ENCODE measurements at places on chromosomes 13 and 19.

- no peak for DNase-seq
Measured at GRCh38 chr13:98364647-98365046, 187.6 kb upstream of the RNF113B start.

DNA sequence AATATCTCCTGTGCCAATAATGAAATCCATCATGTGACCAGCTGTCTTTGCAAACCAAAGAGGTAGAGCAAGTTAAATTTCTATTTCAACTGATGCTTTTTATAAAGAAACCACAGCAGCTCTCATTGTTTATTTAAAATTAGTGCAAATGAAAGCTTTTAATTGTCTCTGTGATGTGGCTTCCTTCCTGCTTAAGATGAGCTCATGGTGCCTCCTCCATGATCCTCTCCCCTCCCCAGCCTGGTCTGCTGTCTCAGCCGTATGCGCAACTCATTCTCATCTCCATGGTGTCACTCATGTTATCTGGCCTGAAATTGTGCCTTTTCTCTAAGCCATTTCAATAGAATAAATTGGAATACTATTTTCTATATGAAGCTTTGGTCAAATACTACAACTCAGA, 270.6 kb downstream of the FGF14 start:
- DNase-seq = no peak

DNA sequence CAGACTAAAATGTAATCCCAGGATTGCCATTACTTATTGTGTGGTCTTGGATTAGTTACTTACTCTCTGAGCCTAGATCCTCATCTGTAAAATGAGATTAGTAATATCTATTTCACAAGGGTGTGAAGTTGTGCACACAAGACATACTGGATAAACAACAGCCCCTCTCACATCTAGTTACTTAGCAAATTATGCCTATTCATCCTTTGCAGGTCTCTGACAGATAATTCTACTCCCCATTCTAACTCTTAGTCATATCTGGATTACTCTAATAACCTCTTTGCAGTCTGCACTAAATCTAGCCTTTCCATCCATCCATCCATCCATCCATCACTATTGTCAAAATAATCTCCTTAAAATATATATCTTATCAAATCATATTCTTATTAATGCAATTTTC, 12.4 kb downstream of the MTRF1 start:
- no peak for DNase-seq

DNA sequence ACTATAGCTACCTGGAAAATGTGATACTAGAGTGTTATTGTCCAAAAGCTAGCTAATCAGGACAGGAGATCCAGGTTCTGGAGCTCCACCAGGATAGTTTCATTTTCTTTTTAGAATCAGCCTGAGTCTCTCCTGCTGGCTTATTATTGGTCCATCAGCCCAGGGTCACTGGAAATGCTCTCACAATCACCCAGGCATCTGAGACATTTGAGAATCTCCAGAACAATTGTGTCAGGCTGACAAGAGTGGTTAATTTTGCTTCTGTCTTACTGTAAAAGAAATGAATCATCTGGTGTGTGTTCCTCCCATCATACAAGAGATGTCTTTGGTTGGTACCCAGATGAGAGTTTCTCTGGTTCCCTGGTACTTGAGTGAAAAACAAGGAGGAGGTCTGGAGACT, 43.6 kb upstream of the ZNF681 start:
- no peak for DNase-seq

DNA sequence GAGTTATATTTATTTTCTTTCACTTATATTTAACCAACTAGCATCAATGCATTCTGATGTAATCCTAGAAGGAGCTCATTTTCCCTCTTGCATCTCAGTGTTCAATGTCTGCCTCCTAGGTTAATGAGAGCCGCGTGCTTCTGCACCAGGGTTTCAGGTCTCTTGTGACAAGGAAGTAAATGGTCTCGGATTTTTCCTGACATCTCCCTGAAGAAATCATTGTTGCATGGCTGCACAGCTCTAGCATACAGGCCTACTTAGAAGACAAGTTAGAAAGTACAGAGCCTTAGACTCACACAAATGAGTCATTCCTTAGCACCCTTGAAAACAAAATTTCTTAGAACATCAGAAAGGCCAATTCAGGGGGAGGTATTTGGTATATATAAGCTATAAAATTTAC, 57.2 kb upstream of the KLF12 start:
- DNase-seq = no peak

DNA sequence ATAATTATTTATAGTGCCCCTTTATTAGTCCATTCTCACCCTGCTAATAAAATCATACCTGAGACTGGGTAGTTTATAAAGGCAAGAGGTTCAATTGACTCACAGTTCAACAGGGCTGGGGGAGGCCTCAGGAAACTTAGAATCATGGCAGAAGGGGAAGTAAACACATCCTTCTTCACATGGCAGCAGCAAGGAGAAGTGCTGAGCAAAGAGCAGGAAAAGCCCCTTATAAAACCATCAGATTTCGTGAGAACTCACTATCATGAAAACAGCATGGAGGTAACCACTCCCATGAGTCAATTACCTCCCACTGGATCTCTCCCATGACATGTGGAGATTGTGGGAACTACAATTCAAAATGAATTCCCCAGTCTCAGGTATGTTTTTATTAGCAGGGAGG, 89.9 kb upstream of the STARD13 start:
- no peak for DNase-seq

DNA sequence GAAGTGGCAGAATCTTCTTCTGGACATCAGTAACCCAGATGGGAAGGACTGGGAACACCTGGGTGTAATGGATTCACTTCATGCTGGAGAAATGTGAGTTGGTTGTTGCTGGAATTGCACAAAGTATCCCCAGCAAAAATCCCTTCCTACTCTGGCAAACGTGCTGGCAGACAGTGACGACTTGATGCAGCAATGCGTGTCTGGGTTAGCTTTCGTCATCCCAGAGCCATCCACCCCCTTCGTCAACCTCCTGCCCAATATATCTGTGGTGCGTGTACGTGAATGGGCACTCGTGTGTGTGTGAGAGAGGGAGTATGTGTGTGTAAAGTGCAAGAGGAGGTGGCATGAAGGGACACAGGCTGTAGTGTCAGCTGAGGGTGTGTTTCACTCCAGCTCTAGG, 70.9 kb downstream of the TM9SF2 start:
- no peak for DNase-seq

- DNase-seq = no peak
Measured at GRCh38 chr13:105702441-105702840, 833.0 kb downstream of the EFNB2 start.

GRCh38 chr13:100842136-100842535, 167.5 kb upstream of the TMTC4 start:
- no peak for DNase-seq

DNA sequence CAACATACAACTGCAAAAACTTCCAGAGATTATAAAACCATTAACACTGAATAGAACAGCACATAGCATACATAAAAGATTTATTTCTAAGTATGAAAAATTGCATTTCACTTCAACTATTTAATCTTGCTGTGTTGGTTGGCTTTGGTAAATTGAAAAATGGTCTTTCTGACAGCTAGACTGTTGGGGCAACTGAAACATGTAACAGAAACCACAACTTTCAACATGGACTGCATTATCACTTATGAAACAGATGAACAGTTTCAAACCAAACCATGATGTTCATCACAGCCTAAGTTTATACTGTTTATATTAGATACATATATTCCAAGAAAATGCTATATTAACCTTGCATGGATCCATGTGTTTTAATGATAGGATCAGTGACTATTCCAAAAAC, 324.1 kb upstream of the PCDH9 start:
- DNase-seq = no peak

GRCh38 chr19:34662919-34663318, 14.0 kb downstream of the SCGB2B2 start:
- no peak for DNase-seq

DNA sequence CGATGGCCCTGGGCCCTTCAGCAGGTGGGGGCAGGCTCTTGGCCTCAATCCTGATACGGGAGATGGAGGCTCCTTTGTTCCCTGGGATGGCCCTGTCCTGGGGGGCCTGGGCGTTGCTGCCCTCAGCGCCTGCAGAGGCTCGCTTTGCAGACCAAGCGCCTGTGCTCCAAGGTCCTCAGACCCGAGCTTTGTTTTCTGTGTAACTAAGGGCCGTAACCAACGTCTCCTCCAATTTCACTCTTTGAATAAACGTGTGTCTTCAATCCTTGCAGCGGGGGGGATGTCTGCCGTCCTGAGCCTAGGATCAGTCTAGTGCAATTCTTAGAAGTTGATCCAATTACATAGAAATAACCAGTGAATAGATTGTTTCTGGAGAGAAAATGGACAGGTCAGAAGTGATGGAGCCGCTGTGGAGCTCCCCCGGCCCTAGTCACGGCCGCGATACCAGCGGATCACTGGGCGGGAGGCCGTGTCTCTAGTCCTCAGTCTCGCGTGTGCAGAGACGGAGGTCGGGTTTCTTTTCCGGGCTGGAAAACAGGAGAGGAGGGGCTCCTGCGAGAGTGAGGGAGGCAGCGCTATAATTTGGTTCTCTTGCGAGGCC, 5.3 kb downstream of the PTBP1 start:
- DNase-seq = no peak

DNA sequence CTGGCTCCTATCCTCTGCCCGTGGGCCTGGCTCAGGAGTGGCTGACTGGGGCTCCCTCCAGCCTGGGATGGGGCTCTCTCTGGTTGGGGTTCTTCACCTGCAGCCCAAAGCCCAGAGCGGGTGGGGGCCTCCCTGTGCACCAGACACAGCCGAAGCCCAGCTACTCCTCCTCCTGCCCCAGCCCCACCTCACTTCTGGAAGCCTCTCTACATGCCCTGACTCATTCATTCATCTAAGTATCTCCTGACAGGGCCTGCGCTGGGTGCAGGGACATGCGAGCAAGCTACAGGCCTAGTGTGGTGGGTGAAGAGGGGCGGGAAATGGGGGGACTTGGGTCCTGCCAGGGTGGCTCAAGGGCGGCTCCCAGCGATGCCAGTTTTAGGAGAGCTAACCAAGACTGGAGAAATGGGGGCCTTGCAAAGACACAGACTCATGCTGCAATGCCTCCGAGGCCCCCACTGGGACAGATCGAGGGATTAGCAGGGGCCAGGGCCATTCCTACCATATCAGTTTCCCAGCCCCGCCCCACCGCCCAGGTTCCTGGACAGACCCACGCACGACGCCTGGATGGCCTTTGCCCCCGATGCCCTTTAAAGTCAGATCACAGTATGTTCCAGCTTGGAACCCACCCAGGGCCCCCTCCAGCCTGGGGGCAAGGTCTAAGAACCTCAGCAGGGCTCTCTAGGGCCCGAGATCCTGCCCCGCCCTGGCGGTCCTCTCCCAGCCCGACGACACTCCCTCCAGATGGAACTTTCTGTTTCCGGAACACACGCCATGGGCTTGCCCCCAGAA, 12.6 kb downstream of the LSM4 start:
- DNase-seq = no peak

DNA sequence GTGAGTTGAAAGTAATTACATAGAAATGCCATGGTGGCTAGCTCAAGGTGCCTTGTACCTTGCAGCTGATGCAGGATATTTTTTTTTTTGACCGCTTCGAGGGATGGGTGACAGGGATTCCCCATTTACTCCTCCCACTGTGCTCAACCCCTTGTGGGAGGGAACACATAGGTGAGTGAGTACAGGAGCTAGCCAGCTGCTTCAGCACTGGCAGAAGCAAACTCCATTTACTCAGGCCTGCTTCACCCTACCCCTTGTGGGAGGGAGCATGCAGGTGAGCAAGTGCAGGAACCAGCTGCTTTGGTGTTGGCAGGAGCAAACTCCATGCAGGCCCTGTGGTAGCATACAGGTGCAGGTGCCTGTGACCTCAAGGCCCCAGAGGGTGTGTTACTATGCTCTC, 330.1 kb downstream of the TDRD3 start:
- no peak for DNase-seq

- no peak for DNase-seq
Measured at GRCh38 chr13:43596924-43597598, 189.7 kb downstream of the ENOX1 start.

- no peak for DNase-seq
Measured at GRCh38 chr13:20171364-20171763, 10.5 kb upstream of the GJA3 start.

- no peak for DNase-seq
Measured at GRCh38 chr19:12166626-12167025, 3.7 kb downstream of the ZNF136 start.

GRCh38 chr19:18839465-18840287, 7.9 kb downstream of the UPF1 start:
- DNase-seq = no peak

- no peak for DNase-seq
Measured at GRCh38 chr13:83943530-83944279, 61.4 kb upstream of the SLITRK1 start.

- DNase-seq = no peak
Measured at GRCh38 chr13:32261567-32261966, 53.6 kb downstream of the ZAR1L start.

DNA sequence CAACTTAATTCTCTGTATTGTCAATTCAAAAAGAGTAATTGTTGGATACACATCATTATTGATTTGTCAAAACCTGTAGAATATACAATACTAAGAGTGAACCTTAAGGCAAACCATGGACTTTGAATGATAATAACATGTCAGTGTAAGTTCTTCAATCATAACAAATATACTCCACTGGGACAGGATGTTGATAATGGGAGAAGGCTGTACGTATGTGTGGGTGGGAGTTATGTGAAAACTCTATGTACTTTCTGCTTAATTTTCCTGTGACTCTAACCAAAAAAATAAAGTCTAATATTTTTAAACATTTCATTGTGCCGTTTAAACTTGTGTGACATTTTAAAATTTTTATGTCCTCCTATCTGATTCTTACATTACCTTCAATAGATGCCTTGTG, 526.7 kb downstream of the SUCLA2 start:
- DNase-seq = no peak

GRCh38 chr13:32947411-32948276, 68.6 kb upstream of the KL start:
- DNase-seq = no peak

DNA sequence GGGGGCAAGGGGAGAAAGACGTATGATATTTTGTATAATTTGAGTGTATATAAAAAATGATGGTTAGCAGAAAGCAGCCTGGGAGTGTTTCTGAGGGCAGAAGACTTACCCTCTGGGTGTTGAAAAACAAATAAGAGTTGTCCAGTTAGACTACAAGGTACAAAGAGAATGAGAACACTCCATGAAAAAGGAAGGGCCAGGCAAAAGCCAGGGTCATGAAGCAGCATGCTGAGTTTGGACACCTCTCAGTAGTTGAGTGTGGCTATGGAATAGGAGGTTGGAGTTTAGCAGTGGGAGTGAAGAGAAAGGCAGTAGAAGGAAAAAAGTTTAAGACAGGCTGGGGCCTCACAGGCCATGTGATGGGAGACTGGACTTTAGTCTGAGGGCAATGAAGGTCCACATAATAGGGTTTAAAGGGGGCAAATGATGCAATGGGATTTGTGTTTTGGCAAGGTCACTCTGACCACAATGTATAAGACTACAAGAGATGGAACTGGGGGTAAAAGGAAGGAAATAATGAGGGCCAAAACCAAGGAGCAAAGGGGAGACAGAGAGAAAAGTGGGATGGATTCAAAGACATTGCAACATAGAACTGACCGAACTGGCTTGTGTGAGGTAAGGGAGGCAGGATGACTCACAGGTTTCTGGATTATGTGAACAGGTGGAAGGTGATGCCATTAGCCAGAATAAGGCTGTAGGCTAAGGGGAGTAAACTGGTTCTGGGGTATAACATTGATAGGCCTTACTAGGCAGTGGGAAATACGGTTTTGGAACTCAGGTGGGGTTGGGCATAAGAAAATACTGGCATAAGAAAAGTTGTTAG, 76.6 kb downstream of the SERP2 start:
- no peak for DNase-seq
